IPS DF 6.9 (cell line): ENCODE measurements at places on chromosomes 12 and 14.

DNA sequence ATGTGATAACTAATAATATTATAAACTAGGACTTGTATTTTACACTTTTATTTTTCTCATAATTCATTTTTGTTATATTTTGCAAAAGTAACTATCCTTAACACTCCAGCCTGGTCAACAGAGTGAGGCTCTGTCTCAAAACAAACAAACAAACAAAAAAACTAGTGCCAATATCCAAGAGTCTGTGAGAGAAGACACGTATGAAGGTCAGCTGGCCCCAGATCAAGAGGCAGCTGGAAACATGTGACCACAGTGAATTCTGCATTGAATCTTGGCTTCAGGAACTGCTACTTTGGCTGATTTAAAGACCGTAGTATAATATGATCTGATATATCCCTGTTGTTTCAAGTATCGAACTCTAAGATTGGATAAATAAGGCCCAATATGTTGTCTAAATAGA lies 47.0 kb downstream of the ESR2 start:
- no peak for DNase-seq

GRCh38 chr12:89863493-89863938 lies 154.9 kb upstream of the ATP2B1 start:
- DNase-seq = no peak

DNA sequence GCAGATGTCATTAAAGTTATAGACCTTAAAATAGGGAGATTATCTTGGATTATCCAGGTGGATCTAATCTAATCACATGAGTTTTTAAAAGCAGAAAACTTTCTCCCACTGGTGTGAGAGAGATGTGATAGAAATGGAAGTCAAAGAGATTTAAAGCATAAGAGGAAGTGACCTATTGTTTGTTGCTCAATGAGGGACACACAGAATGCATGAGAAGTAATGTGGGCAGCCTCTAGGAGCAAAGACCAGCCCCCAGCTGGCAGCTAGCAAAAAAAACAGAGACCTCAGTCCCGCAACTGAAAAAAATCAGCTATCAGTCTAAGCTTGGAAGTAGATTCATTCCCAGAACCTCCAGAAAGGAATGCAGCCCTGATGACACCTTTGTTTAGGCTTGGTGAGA lies 24.6 kb upstream of the ANP32D start:
- no peak for DNase-seq

- no peak for DNase-seq
Measured at GRCh38 chr12:17352164-17352563, 737.8 kb downstream of the RERGL start.

- no peak for DNase-seq
Measured at GRCh38 chr12:148676-149416, 65.1 kb downstream of the SLC6A12 start.
